ENCODE measurements at places on chromosomes 4 and X.

DNA sequence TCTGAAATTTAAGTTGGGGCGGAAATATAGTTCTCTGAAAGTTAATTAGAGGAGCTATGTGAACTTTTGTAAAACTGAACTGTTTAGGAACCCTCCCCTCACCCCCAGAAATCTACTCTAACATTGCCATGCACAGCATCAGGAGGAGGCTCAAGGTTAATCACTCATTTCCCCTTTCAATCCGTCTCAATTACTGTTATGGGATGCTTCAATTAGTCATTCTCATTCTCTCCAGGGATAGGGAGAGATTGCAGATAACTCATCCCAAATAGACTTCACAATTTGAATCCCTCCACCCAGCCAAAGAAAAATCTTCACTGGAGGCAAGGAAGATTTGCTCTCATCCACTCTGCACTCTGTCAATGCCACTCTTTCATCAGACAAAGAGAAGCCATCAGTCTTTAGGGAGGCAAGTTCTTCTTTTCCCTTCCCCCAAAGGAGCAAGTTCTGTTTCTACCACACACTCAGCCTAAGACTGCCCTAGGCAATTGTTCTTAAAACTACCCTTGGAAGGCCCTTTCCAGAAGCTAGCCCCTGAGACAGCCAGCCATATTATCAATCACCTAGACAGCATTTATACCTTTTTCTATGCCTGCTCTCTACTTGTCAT is 140.4 kb downstream of the SLC10A7 start:
- no peak for DNase-seq

GRCh38 chr4:145390571-145390970 is 91.1 kb upstream of the SMAD1 start:
- DNase-seq = peak; percentile 65

GRCh38 chrX:131831185-131831520 is 191.9 kb upstream of the STK26 start:
- no peak for DNase-seq

GRCh38 chrX:10602646-10603045 is 17.7 kb downstream of the MID1 start:
- no peak for DNase-seq

DNA sequence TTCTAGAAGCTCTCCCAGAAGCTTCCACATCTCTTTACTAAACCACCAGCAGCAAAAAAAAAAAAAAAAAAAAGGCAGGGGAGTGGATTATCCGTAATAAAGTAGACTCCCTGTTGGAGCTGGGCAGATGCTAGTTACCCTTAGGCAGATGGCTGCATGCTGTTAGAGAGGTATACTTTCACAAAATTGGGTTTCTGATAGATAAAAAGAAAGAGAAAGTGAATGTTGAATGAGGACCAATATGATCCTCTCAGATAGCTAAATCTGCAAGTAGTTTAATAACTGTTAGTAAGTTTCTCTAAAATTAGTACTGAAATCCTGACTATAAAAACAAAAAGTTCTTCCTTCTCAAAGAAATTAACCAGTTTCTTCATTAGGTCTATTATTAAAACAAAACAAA is 195.4 kb downstream of the ANAPC10 start:
- no peak for DNase-seq

DNA sequence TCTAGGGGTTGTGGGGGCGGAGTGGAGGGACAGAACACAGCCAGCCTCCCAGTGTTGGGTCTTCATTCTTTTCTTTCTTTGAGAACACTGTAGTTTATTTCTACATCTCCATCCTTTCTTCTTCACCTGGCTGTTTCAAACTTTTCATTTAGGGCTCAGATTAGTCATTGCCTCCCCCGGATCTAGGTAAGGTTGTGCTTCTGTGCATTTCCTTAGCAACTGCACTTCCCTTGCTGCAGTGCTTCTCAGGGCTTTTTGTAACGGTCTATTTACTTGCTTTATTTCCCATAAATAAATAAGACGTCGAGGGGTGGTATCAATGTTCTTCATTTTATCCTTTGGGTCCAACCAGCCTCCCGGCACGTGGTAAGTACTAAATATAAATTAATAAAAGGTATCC is 31.3 kb downstream of the ADGRL3 start:
- no peak for DNase-seq

DNA sequence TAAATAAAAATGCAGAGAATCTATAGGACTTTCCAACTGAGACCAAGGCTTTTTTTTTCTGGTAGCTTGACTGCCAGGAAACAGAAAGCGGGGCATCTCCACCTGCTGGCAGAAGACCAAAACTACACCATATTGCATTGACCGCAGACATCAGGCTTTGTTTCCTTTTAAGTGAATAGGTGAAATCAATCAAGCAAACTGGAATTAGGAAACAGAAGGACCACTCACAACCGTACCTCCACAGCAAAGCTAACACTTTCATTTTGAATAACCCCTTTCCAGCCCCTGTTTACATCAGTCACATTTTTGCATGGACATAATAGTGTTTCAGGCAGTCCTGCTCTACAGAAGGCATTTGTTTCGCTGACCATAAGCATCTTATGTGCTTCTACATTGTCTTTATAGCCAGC is 218.2 kb downstream of the IDS start:
- peak; percentile 53 for DNase-seq

GRCh38 chr4:141560056-141560455 is 76.3 kb upstream of the IL15 start:
- DNase-seq = no peak

GRCh38 chrX:22206781-22207180 is 65.9 kb upstream of the CBLL2 start:
- no peak for DNase-seq

Measured in muscle of leg (tissue), 16 donors.